Mesenteric fat pad (tissue), 1 donor: ENCODE measurements at places on chromosomes 2 and 18. TPM values are rescaled to one million over a fixed set of nuclear protein-coding genes. Genes with fewer than 3 reads are reported as not detected.

KIF1A gene
- total RNA-seq = not detected

MFF gene
- 59.4 TPM for total RNA-seq

ANO7 gene
- total RNA-seq = 1.7 TPM

MC2R gene
- total RNA-seq = not detected

CRIM1 gene
- 230 TPM for total RNA-seq

TWIST2 gene
- 73.9 TPM for total RNA-seq

DSC3 gene
- 0.22 TPM for total RNA-seq

OR6B2 gene
- not detected for total RNA-seq

LYPD6 gene
- total RNA-seq = not detected

POTEC gene
- total RNA-seq = not detected
